ENCODE measurements at places on chromosomes 2 and 18.

- DNase-seq = no peak
Observed at GRCh38 chr18:2851771-2852170, 5.0 kb downstream of the EMILIN2 start.

- DNase-seq = no peak
Observed at GRCh38 chr2:133492719-133493380, 75.4 kb downstream of the NCKAP5 start.

GRCh38 chr2:166106431-166107015 is 21.3 kb downstream of the SCN1A start:
- peak; percentile 10 for DNase-seq

DNA sequence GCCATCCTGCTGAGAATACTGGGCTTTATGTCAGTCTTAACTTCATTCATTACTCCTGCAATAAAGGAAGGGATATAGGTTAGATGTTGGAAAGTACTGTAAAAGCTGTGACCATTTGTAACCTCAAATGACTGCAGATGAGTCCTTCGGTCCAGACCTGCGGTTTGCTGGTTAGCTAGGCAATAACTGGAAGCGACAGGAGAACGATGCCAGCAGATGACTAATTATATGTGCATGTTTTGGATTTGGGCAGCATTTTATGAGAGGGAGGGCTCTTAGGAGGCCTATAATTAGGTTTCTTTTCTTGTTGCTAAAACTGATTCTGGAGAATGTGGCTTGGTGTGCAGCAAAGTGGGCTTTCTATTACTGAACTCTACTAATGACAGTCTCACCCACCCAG is 205.6 kb downstream of the TMEM182 start:
- no peak for DNase-seq

- DNase-seq = no peak
Observed at GRCh38 chr2:33240178-33240577, 236.3 kb upstream of the RASGRP3 start.

All from NCI-H1092 (cell line).